ENCODE measurements at places on chromosomes 12 and 14.

DNA sequence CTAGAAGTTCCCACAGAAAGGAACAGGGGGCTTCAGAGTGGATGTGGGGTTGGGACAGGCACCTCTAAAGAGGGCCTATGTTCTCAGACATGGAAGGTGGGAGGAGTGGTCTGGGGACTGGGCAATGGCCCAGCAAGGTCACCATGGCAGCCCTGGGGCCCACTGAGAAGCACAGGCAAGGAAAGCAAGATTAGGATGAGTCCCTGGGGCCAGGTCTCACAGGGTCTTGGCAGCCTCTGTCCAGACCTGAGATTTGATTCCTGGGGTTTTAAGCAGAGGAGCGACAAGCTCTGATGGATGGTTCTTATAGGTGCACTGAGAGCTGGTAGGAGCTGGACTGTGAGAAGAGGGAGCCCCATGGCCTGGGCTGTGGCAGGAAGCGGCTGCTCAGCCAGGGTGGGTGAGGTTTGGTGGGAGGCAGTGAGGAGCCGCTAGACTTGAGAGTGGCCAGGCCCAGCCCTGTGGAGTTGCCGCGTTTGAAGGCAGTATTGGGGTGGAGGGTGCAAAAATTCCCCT lies 44.0 kb downstream of the DLK1 start:
- no peak for DNase-seq

DNA sequence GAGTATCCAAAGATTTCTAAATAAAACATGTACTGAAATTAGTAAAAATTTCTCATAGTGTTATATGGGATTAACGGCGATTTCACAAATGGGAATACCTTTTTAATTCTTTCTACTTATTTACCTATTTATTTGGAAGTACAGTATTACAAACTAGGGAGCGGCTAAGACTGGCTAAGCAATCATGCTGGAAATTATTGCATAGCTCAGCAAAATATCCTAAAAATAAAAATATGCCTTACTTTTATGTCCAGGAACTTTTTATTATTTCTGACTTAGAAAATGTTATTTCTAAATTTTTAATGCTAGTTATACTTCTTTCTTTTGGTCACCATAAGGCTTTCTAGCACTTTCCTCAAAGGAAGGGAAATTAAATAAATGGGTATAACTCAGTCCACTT lies 36.5 kb upstream of the PTCSC3 start:
- no peak for DNase-seq

- no peak for DNase-seq
Measured at GRCh38 chr12:6914947-6915788, 788 bp downstream of the ENO2 start.

- no peak for DNase-seq
Measured at GRCh38 chr12:106119301-106119700, 19.5 kb downstream of the NUAK1 start.

DNA sequence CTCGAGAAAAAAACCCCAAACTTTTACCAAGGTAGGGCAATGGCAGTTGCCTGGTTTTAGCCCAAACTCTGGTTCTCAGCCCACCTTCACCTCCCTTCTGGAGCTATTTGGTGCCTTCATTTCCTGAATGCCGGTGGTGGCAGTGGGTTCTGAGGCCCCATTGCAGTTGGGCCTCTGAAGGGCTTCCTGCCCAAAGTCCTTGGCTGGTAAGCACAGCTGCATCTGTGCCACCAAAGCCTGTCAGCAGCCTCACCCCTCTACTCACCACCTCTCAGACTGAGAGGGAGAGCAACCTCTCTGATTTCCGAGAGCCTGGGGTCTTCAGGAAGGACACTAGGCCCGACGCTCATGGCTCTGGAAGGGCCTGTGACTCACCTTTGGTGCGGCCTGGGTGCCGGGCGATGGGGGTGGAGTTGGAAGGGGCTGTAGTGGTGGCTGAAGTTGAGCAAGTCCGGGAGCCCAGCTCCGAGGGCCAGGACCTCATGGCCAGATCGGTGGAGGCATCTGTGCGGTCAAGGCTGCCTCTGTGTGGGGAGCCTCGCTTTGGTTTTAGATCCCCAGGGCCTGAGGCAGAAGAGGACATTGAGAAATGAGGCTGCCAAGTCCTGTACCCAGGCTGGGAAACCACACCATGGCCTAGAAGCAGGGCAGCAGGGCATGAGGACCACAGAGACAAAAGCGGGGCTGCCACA lies 38.6 kb upstream of the GPR68 start:
- no peak for DNase-seq

- DNase-seq, result no peak
Measured at GRCh38 chr14:101687756-101688546, 73.6 kb upstream of the PPP2R5C start.

DNA sequence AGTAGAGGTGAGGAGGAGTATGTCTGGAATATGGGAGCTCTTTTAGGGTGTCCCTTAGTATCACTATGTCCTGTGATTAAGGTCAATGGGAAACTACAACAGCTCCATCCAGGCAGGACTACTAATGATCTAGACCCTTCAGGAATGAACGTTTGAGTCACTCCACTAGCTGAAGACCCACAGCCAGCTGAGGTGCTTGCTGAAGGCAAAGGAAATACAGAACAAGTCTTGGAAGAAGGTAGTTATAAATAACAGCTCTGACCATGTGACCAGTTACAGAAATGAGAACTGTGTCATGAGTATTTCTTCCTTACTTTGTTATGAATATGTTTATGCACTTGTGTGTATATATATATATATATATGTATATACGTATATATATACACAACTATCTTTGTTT lies 40.5 kb upstream of the USP44 start:
- DNase-seq, result no peak

DNA sequence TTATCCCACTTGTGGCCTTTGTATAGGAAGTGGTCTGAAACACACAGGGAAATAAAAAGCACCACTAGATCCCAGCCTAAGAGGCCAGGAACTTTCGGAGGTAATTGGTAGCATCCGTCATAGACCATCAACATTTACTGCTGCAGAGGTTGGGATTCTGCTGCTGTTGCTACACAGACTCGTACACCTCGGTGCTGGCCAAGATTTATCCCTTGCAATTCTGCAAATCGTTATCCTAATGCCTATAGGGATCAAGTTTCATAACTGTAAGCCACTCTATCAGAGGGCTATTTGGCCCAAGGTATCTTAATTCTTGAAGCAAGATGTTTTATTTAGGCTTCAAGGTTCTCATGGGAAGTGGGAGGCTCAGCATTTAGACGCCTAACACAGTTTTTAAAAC lies 913.6 kb downstream of the GALC start:
- no peak for DNase-seq

GRCh38 chr12:25950329-25951115 lies 8.0 kb upstream of the RASSF8 start:
- no peak for DNase-seq

- no peak for DNase-seq
Measured at GRCh38 chr12:123150275-123150743, 581 bp downstream of the PITPNM2 start.

GRCh38 chr12:80862531-80862930 lies 75.2 kb downstream of the LIN7A start:
- DNase-seq, result no peak

- no peak for DNase-seq
Measured at GRCh38 chr14:68033336-68033932, 213.9 kb downstream of the RAD51B start.

GRCh38 chr12:6120796-6121473 lies 3.5 kb downstream of the VWF start:
- no peak for DNase-seq

- no peak for DNase-seq
Measured at GRCh38 chr12:26936559-26937442, 980 bp downstream of the INTS13 start.

- no peak for DNase-seq
Measured at GRCh38 chr12:90794212-90794611, 160.8 kb downstream of the CCER1 start.

- no peak for DNase-seq
Measured at GRCh38 chr12:115657081-115658013, 620.1 kb downstream of the MED13L start.

DNA sequence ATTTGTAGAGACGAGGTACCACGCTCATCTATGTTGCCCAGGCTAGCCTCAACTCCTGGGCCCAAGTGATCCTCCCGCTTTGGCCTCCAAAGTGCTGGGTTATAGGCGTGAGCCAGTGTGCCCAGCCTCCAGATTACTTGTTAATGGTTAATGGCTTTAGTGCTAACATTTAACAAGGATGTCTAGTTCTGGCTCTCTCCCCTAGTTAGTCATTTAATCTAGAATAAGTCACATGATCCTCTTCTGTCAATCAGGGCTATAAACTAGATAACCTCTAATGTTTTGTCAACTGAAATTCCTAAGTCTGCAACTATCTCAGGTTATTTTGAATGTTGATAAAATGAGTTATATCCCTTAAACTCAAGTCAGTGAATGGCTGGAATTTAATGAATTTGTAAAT lies 15.7 kb downstream of the ACTR6 start:
- DNase-seq, result no peak

DNA sequence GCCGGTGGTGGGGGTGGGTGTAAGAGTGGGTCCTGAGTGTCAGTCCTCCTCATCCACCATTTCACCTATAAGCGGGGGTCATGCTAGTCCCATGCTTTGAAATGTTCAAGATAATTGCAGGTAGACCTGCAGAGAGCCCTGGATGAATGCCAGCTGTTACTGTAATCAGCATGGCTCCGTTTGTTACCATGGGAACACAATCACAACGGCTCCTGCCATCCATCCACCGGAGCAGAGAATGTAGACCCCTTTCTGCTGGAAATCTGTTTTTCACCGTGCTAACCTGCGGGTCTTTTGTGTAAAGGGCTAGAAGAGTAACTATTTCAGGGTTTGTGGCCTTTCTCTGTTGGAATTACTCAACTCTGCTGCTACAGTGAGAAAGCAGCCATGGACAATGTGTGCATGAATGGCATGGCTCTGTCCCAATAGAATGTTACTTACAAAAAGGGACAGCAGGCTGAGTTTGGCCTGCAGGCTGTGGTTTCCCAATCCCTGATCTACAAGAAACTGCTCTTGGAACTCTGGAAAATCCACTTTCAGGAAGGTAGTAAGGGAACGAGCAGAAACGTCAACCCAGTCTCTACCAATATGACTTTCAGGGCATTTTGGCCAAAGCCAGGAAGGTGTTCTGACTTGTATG lies 36.1 kb downstream of the KCTD10 start:
- DNase-seq, result no peak

GRCh38 chr14:104253901-104254353 lies 115.5 kb downstream of the KIF26A start:
- DNase-seq, result no peak

- no peak for DNase-seq
Measured at GRCh38 chr14:104249089-104249488, 110.7 kb downstream of the KIF26A start.

GRCh38 chr14:99472937-99473336 lies 7.7 kb downstream of the SETD3 start:
- DNase-seq, result no peak

- no peak for DNase-seq
Measured at GRCh38 chr14:32710731-32711680, 227.7 kb upstream of the NPAS3 start.

DNA sequence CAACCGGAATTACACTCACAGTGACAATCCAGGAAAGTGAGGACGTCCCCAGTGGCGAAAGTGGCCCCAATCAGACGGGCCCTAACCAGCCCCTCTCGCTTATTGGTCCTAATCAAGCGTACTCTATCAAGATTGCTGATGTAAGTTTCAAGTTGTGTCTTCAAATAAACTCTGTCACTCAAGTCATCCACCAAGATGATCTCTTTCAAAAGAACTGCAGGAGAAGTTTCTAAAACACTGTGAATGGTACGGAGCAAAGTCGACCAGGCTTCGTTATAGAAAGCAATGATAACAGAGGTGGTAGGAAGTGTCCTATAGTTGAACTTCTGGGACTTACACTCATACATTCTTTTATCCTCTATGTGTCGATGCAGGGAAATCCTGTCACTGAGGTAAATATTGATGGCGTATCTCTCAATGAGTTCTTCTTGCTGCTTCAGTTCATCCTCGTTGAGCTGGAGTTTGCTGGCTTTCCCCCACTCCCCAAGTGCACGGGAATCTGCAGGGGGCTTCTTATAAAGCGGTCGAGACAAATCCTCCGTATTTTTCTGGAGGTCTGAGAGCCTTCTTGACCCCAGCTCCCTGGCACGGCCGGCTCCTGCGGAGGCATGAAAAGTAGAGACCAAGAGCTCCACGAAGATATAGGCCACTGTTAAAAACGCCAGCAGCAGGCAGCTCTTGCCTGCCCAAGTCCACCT lies 604 bp downstream of the GALNT4 start:
- no peak for DNase-seq

DNA sequence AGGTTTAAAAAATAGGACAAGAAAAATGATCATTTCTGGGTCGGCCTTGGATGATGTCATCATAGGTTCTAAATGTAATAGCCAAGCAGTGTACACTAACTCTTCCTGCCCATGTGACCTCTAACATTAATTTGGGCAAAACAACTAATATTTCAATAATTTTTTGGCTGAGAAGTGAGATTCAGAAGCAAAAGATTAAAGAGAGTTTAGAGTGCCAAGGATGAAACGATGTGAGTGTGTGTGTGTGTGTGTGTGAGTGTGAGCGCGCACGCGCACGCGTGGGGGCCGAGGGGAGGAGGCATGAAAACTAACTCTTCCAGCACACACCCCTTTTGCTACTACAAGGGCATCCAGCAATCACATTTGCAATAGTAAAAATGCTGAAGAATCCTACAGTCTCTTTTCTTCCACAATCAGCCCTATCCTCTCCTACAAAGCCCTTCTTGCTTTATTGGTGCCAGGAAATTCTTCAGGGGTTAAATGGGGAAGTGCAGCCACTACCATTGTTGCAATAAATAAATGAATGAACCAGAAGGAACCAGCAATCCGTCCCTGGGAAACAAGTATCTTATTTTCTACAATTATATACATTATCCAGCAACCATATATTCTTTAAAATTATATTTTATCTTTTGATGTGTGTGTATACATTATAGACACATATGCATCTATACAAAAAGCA lies 52.9 kb downstream of the PEBP1 start:
- no peak for DNase-seq

DNA sequence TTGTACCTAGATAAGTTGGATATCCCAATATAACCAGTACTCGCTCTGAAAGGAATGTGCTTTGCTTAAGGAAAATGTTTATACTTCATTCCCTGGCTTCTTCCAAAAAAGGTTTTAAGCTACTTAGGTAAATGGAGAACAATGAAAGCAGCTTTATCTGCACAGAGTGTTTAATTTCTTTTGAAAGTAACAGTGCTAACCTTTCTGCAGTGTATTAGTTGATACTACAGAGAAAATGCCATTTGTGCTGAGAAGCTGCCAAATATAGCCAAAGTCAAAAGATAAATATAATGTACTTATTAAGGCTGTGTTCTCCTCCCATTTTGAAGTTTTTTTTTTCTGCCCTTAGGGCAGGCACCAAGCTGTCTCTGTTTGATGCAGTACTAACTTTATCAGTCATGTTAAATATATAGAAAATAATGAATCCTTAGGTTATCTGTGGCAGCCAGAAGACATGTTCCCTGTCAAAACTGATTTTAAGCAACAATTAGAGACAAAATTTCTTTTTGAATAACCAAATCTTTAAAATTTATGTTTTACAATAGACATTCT lies 145.4 kb upstream of the KITLG start:
- no peak for DNase-seq

Data from stimulated activated CD4-positive, alpha-beta T cell treated with anti-CD3 and anti-CD28 coated beads, Interleukin-12 subunit alpha, Interleukin-12 subunit beta, amount 100 ng/mL, for 24 hours (primary cell).